ENCODE measurements at places on chromosomes 5 and 9. TPM values are rescaled to one million over a fixed set of nuclear protein-coding genes. Genes with fewer than 3 reads are reported as not detected.

The RNF208 gene
- 1.5 TPM for total RNA-seq

The FAM240B gene
- not detected for total RNA-seq

The GABRA1 gene
- total RNA-seq: not detected

The SEMA5A gene
- 0.08 TPM for total RNA-seq

The RXRA gene
- 7.9 TPM for total RNA-seq

The KCNIP1 gene
- not detected for total RNA-seq

The LCN1 gene
- total RNA-seq: not detected

The PTPRD gene
- 8.1 TPM for total RNA-seq

The PCA3 gene
- total RNA-seq: not detected

The SLC6A3 gene
- not detected for total RNA-seq

The BARX1 gene
- 11.1 TPM for total RNA-seq

The LHX3 gene
- not detected for total RNA-seq

The HSPB3 gene
- 2.5 TPM for total RNA-seq

The INSL6 gene
- total RNA-seq: not detected

The SET gene
- total RNA-seq: 789 TPM

The DTWD2 gene
- 12.2 TPM for total RNA-seq

The ERCC8 gene
- total RNA-seq: 7.9 TPM

The HRH2 gene
- 0.05 TPM for total RNA-seq

The DND1 gene
- 1.2 TPM for total RNA-seq

The PCDHGA9 gene
- 2.7 TPM for total RNA-seq

The ALG2 gene
- 36.6 TPM for total RNA-seq

The IFNA13 gene
- not detected for total RNA-seq

The CTNNAL1 gene
- total RNA-seq: 72.3 TPM

The PIP5K1B gene
- not detected for total RNA-seq

The LURAP1L gene
- total RNA-seq: 20.0 TPM

The SURF1 gene
- total RNA-seq: 40.5 TPM

The TAF11L2 gene
- total RNA-seq: not detected

The MRPL50 gene
- total RNA-seq: 11.9 TPM

The IFNA4 gene
- not detected for total RNA-seq

The IFNA2 gene
- not detected for total RNA-seq

The CCL28 gene
- total RNA-seq: 12.3 TPM

The GAS1 gene
- 1.4 TPM for total RNA-seq

The AQP7 gene
- total RNA-seq: not detected

Data from A375 (cell line).